ENCODE measurements at places on chromosomes 3 and 15.

DNA sequence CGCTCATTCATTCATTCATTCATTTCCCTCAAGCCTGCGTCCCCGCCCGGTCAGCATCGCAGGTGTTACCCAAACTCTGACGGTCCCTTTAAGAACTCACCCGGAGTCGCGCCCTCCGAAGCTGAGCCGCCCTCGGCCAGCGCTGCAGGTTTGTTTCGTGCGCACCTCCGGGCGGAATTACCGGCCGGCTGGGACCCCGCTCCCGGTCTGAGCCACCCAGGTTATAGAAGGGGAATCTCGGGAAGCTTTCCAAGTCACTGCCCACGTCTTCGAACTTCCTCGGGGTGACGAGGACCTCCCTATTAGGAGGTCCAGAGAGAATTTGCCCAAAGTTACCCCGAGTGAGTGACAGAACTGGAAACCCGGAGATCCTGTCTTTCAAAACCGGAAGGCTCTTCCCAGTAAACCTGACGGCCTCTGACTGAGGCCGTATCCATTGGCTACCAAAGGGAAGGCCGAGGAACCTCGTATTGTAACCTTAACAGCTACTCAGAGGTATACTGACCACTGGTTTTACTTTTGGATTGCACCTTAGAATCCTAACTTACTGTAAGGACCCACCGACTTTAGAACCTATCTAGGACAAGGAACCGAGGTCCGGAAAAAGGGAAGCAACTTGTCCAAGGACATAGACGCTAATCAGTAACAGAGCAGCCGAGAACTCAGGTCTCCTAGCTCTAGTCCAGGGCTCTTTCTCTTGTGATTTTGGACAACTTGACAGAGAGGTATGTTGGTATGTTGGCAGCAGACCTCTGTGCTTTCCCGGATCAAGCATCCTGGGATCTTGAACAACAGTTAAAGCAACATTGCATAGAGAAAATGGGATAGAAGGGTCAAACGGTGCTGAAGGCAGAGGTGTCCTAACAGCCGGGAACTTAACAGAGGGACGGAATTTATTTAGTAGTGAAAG, 788 bp upstream of the DLG1 start:
- no peak for DNase-seq

- no peak for DNase-seq
Measured at GRCh38 chr15:90188914-90189748, 12.0 kb upstream of the SEMA4B start.

GRCh38 chr3:195839260-195840010, 27.7 kb upstream of the MUC4 start:
- DNase-seq: no peak

- no peak for DNase-seq
Measured at GRCh38 chr15:33742800-33743199, 225.5 kb upstream of the CHRM5 start.

DNA sequence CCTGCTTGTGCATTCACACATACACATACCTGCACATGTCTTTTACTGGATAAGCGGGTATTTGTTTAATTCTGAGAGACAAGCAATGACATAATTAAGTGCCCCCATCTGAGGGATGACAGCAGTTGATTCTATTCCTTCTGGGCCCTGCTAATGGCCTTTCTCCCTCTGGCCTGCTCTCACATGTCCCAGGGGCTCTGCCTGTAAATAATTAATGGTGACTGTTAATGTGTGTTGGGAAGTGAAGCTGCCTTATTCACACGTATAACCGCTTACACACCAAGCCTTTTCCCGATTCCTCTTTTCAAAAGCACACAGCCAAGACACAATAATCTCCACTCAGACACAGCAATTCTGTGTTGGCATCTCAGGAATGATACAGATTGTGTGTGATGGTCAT, 47.8 kb downstream of the LRRK1 start:
- no peak for DNase-seq

GRCh38 chr3:63037116-63037515, 161.9 kb upstream of the CADPS start:
- no peak for DNase-seq

DNA sequence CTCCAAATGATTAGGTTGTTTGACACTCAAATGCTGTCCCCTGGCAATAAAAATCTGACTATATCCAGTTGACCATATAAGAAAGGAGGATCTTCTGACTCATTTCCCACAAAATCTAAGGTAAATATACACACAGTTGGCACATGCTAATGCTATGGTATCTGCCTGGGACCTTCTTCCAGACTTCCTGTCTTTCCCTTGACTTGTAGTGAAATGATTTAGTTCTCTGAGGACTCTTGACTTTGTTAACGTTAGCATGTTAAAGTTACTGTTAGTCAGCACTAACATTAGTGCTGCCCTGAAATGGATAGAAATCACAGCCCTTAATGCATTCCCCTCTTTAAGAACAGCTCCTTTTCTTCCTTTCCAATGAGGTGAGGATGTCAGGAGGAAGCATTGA, 124.3 kb upstream of the LSAMP start:
- DNase-seq: no peak

DNA sequence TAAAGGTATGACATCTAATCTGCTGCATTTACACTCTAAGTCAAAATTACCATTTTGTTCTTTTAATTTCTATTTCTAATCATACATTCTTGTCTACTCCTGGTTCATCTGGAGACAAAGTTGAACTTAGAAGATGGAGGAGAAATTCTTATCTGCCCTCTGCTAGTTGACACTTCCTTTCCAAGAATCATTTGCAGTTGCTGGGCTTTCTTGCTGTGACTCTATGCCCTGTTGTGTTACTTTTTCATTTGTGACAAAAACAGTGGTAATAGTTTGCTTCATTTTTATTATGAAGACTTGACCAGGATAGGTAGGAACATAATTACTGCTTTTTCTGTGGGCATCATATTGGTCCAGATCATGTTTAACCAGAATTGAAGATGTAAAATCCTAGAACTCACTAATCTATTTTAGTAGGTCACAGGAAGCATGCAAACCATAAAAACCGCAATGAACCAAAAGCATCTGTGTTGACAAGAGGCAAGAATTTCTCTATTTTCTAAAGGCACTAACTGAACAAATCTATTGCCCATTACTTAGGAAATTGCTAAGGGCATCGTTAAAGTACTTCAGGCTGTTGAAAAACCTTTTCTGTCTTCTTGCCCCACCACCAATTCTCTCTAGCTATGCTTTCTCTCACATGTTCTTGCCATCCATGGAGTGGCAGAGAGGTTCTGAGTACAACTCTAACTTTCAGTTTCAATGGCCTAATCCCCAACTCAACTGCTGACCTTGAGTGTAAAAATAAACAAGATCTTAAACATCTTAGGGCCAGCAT, 4.2 kb upstream of the CCR2 start:
- peak; percentile 63 for DNase-seq

DNA sequence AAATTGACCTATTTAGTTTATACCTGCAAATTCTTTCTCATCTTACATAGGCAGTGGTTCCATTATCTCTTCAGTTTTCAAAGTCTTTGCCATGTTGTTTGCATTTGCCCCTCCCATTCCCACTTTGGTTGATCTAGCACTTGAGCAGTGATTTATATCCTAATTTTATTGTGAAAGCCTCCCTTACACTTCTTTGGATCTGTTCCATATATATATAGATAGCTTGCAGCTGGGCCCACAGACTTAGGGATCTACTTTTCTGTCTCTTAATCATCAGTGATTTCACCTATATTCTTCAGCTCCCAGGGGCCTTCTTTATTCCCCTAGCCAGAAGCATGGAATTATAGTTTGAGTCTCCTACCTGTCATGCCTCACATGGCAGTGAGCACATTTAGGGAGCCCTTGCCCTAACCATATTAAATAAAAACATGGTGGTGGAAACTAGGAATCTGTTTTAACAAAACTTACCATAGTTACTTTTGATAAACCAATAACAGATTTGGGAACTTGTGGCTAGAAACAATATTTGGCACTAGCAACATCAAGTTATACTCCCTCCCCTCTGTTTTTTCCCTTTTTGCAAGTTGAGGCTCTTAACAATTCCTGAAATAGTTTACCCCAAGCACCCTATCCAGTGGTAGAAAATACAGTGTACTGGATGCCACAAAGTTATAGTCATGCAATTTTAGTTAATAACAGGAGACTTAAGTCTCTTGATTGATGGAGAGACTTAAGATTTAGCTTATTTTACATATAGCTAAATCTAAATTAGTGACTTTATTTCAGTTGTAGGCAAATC, 41.7 kb downstream of the ARIH1 start:
- no peak for DNase-seq

GRCh38 chr15:100783291-100783690, 96.3 kb upstream of the ALDH1A3 start:
- DNase-seq: no peak

GRCh38 chr15:42691308-42691707, 45.6 kb downstream of the CDAN1 start:
- no peak for DNase-seq

GRCh38 chr3:31431321-31431720, 101.4 kb upstream of the STT3B start:
- DNase-seq: no peak

DNA sequence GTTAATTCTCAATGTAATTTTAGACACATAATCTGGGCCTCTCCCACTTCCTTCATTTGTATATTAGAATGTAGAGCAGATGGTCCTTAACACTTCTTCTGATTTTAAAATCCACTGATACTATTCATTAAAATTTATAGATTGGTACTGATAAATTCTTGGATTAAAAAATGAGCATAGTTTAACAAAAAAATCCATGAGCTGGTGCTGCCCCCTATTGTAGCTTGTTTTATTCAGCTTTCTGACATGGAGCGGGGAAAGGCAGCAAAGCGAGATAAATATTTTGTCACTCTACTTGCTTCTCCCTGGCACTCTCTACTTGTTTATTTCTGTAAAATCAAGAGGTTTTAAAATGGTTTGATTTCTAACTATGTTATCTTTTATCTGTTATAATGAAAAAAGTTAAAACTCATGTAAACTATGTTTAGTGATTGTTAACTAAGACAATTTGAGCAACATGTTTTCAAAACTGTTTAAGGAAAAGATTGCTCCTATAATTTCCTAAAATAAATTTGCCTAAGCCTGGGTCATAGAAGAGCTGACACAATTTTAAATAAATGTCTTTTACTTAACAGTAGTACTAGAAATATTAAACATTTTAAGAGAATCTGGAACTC, 26.5 kb upstream of the PLOD2 start:
- no peak for DNase-seq

DNA sequence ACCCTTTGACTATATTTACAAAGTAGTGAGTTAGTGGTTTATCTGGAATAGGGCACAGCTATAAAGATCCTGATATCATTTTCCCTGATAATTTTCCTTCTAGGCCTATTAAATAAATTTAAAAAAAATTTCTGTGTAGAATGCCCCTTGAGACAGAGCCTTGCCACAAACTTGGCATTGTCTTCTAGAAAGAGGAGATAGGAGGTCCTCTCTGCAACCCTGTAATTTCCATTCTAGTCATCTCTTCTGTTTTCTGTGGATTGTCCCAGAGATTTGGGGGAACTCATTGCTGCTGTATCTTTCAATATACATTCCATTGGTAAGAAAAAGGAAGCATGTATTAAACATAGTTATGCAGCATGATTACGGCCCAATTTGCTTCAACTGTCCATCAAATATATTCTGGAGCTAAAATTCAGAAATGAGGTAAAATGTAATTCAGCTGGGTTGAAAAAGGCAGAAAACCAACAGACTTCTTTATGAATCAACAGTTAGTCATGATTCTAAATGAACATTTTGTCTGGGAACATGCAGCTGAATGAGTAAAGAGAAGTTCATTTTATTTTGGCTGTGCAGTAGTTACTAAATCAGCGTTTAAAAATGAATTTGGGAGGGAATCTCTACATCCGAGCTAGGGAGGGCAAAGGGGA, 401.1 kb downstream of the NAALADL2 start:
- no peak for DNase-seq

GRCh38 chr15:92901072-92901761, 1.1 kb downstream of the CHD2 start:
- no peak for DNase-seq
